ENCODE measurements at places on chromosomes 5 and 9.

DNA sequence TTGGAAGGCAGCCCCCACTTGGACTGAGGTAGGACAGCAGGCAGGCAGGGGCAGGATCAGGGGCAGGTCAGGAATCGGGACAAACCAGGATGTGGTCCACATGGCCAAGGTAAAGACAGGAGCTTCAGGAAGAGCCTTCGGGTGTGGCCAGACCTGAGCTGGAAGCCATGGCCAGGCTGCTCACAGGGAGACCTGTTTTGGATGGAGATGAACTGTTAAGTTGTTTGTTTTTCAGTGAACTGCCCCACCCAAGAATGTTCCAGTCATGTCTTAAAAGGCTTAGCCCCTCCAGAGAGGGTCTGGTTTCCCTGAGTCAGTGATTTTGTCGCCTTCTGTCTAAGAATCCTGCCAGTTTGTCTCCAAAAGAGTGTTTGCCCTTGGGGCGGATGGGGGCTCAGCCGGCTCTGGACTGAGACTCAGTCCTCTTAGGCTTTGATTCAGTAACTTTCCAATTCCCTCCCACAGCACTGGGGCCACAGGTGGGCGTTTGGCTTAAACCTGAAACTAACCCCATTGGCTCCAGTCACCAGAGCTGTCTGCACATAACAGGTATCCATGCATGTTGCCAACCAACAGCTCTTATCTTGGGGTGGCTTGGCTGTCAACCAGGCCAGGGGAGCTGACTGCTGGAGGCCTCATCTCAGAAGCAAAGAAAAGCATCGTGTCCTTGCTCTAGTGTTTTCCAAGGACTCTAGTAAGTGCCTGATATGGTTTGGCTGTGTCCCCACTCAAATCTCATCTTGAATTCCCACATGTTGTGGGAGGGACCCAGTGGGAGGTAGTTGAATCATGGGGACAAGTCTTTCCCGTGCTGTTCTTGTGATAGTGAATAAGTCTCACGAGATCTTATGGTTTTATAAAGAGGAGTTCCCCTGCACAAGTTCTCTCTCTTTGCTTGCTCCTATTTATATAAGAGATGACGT, 11.3 kb upstream of the ANKH start:
- no peak for DNase-seq

- DNase-seq = no peak
These were observed 15.0 kb upstream of the TEX48 start for GRCh38 chr9:114696814-114697544.

DNA sequence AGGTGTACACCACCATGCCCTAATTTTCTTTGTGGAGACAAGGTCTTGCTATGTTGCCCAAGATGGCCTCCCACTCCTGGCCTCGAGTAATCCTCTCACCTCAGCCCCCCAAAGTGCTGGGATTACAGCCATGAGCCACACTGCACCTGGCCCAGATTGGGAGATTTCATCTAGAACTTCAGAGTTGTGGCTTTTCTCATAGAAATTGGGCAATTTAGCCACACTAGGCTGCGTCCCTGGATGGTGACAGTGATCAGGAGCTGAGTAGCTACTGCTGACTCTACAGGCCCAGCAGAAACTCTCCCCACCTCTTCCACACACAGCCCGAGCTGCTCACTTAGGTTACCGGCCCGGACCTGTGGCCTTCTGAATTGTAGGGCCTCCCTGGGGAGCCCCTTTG, 7.7 kb downstream of the PFN3 start:
- DNase-seq = no peak

DNA sequence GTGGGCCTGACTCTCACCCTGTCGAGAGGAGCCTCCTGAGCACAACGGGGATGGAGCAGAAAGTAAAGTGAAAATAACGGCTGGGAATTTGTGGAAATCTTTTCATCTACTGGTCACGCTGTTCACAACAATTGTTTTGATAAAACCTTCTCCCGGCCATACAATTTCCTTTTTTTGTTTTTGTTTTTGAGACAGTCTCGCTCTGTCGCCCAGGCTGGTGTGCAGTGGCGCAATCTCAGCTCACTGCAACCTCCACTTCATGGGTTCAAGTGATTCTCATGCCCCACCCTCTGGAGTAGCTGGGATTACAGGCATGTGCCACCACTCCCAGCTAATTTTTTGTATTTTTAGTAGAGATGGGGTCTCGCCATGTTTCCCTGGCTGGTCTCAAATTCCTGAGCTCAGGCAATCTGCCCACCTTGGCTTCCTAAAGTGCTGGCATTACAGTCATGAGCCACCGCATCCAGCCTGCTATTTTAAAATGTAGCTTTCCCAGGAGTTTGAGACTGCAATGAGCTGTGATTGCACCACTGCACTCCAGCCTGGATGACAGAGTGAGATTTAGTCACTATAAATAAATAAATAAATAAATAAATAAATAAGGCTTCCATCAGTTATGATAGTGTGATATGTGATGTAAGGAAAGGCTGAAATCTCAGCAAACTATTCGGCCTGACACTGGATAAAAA, 73.5 kb upstream of the PTGER4 start:
- DNase-seq = no peak

DNA sequence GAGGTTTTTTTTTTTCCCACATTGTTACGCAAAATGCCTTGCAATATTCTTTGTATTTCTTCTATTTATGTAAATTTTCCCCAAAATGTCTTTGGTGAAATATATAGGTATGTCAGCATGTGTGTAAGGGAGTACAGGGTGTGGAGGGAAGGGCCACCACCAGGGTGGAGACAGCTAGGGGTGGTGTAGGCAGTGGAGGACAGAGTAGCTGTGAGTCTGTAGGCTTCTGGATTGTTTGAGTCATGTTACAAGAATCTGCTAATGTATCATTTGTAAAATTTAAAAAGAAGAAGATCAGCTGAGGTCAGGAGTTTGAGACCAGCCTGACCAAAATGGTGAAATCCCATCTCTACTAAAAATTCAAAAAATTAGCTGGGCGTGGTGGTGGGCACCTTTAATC, 175.5 kb downstream of the NXNL2 start:
- DNase-seq = no peak

- no peak for DNase-seq
These were observed 87.1 kb downstream of the HMHB1 start for GRCh38 chr5:143898916-143899591.

- no peak for DNase-seq
These were observed 48.3 kb upstream of the HRH2 start for GRCh38 chr5:175609526-175609925.
